ENCODE measurements at places on chromosomes 3 and 15. TPM values are rescaled to one million over a fixed set of nuclear protein-coding genes. Genes with fewer than 3 reads are reported as not detected.

Gene PPP2R3A
- 15.2 TPM for total RNA-seq

- no peaks in the 10 kb centered on the region for H3K27me3 ChIP-seq
- H3K4me3 ChIP-seq, result no peak overlapping the region
- H3K4me1 ChIP-seq, result no peaks in the 10 kb centered on the region
- no peaks in the 10 kb centered on the region for H3K36me3 ChIP-seq
- no peak for DNase-seq
- H3K27ac ChIP-seq, result no peak overlapping the region
Measured at GRCh38 chr15:48710952-48711495, 65.5 kb upstream of the FBN1 start.

Gene DNAH12
- 0.21 TPM for total RNA-seq

GRCh38 chr3:54339608-54340007, 217.3 kb downstream of the CACNA2D3 start:
- H3K4me3 ChIP-seq, result no peak overlapping the region
- peaks cover 5% of the 10 kb centered on the region for H3K27me3 ChIP-seq
- no peak for DNase-seq
- H3K36me3 ChIP-seq, result no peaks in the 10 kb centered on the region
- no peak overlapping the region for H3K27ac ChIP-seq
- H3K4me1 ChIP-seq, result no peaks in the 10 kb centered on the region

DNA sequence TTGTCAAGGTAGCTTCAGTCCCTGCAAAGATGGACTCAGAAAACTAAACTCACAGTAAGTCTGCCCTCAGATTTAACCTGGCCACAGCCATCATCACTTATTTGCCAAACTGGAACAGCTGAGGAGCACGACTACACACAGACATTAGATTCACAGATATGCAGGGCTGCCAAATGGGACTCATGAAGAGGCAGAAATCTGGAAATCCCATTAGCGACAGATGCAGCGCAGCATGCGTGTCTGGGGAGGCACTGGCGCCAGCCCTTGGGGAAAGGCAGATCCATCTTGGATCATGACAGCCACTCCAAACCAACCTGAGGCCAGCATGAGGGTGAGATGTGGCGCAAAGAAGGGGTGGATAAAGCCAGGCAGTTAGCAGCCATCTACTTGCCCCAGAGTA, 160.7 kb upstream of the TSC22D2 start:
- H3K36me3 ChIP-seq, result no peaks in the 10 kb centered on the region
- no peaks in the 10 kb centered on the region for H3K27me3 ChIP-seq
- H3K4me3 ChIP-seq, result no peak overlapping the region
- no peaks in the 10 kb centered on the region for H3K4me1 ChIP-seq
- H3K27ac ChIP-seq, result no peak overlapping the region
- no peak for DNase-seq

GRCh38 chr3:29339016-29339833, 58.4 kb downstream of the RBMS3 start:
- H3K36me3 ChIP-seq, result no peaks in the 10 kb centered on the region
- DNase-seq, result no peak
- no peak overlapping the region for H3K27ac ChIP-seq
- no peak overlapping the region for H3K4me3 ChIP-seq
- no peaks in the 10 kb centered on the region for H3K27me3 ChIP-seq

GRCh38 chr3:131840156-131840797, 194.5 kb downstream of the CPNE4 start:
- no peaks in the 10 kb centered on the region for H3K27me3 ChIP-seq
- H3K27ac ChIP-seq, result no peak overlapping the region
- no peaks in the 10 kb centered on the region for H3K36me3 ChIP-seq
- no peak overlapping the region for H3K4me3 ChIP-seq

Gene FANCD2OS
- total RNA-seq, result not detected

Data from adrenal gland (tissue), 19 donors.